ENCODE measurements at places on chromosomes 5 and 9.

DNA sequence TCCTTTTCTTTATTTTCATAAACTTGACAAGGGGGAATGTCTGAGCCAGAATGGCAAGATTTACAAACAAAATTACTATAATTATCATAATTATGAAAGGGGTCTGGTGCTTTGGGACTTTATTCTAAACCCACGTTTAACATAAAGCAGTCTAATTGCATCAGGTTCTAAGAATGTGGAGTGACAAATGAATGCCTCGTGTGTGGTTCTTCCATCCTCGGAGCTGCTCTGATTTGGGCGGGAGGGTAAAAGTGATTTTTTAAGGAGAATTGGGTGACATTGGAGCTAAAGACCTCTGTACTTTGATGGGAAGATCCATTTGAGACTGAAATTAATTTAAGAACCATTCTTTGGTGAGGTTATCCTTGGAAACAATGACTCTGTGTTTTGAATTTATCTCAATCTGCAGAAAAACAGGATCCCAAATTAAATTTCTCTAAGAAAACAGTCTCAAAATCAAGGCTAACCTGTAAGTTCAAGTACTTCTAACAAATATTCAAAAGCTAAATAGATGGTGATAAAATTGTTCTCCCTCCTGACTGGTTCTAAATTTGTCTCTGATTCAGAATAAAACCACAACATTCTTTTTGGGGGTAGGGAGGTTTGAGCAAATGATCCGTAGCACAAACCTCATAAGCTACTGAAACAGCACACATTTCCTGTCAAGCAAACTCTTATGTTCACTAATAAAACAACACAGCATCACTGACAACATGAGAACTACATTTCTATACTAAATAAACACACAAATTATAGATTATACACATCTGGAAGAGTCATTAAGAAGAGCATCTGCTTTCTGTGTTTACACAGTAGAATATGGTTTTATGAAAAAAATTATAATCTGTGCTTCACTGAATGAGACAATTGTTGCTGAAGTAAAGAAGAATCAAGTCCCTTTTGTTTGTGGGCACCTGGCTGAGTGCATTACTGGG, 85.5 kb downstream of the DCP2 start:
- no peak for DNase-seq

DNA sequence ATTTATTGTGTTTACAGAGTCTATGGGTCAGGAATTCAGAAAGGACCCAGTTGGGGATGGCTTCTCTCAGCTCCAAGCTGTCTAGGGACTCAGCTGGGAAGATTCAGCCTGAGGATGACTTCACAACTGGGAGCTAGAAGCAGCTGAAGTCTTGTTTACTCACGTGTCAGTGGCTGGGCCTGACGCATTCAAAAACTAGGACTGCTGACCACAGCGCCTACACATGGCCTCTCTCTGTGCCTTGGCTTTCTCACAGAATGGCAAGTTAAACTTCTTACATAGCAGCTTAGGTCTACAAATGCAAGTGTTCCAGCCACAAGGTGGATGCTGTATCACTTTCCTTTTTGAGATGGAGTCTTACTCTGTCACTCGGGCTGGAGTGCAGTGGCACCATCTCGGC, 16.3 kb upstream of the PPP2CA start:
- no peak for DNase-seq

DNA sequence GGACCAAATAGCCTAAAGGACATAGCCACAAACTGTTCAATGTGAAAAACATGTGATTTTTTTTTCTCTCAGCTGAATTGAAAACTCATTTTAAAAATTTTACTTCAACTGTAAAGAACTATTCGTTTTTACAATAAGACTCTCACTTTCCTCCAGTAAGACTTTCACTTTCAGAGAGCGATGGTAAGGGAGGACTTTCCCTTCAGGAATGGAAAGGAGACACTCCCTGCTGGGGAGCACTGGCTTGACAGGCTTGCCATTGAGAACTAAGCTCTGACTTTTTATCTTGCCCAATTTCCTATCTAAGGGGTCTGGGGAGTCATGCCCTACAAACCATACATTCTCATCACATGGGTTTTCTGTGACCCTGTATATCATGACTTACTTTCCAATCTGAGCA, 186.7 kb downstream of the CFAP90 start:
- DNase-seq, result no peak

DNA sequence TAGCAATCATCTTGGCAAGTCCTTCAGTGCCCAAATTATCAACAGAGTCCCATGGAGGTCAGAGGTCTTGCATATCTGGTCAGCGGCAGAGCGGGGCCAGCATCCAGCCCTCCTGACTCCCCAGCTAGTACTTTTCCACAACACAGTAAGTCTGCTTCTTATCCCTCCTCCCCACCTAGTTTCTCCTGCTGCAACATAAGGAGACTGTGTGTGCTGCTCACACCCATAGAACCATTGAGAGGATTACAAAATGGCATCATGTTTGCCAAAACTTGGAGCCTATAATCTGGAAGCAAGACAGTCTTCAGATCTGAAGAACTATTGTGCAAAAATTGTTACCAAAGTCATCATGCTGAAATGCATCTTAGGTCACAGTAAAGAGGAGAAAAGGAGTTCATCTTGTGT, 125.8 kb upstream of the ZNF366 start:
- DNase-seq, result no peak

GRCh38 chr5:144017631-144018030, 152.8 kb downstream of the YIPF5 start:
- DNase-seq, result no peak

- no peak for DNase-seq
These were observed 77.0 kb downstream of the GALNT10 start for GRCh38 chr5:154267516-154267915.

DNA sequence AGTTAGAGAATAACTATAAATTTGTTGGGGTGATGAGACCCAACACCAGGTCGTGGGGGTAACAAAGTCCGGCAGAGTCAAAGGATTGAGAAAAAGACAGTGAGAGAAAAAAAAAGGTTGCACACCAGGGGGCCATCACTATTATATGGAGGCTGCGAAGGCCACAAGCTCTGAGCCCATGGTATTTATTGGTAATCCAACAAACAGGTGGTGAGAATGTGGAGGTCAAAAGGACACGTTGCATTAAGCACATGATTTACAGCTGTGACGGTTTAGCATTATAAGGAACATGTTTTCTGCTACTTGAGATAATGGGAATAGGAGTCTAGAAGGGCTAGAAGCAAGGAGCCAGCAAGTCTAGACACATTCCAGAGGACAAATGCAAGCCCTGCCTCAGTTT, 2202.2 kb upstream of the C9orf72 start:
- no peak for DNase-seq

DNA sequence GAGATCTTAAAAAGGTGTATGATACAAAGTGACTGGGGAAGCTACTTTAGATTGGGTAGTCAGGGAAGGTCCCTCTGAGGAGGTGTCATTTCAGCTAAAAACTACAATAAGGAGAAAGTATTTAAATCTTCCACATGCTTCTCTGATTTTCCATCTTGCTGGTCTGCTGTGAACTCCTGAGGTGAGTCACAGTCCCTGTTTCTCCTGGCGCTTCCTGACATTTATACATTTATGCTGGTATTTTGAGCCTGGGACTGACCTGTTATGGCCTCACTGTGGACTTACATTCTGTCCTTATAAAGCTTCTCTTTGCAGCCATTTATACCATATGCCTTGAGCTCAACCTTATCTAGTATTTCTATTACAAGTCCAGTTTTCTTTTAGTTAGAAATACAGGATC, 95.1 kb downstream of the MED27 start:
- no peak for DNase-seq

- DNase-seq, result no peak
These were observed 1.2 kb upstream of the BTF3 start for GRCh38 chr5:73496984-73497457.

Data from activated CD4-positive, alpha-beta T cell treated with anti-CD3 and anti-CD28 coated beads for 36 hours (primary cell).